ENCODE measurements at places on chromosomes 5 and 9.

DNA sequence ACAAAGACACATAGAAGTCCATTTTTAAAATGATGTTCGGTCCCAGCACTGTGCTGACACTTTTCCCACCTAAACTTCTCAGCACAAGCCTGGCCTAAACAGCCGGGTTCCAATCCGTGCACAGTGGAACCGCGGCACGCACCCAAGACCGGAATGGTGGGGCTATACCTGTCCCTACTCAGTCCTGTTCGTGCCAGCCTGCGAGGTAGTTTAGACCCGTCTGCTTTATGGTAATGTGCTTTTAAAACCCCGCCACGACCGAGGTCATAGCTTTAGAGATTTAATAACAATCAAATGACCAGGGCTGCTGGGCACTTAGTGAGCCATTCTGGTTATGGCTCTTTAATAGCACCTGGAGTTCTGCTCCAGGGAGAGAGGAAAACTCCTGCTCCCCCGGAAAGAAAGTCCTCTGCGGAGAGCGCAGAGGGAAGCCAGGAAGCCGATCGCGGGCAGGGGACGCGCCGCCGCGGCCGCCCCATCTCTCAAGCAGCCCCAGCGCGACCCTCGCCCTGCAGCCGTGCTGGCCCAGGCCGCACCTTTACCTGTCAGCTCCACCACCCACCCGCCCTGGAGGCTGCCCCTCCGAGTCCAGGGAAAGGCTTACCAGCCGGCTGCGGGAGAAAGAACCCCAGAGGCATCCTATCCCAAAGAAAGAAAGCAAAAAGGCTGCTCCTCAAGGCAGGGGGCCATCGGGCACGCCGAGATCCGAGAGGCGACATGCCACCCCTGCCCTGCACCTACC lies 511 bp downstream of the ARL15 start:
- peak; percentile 9 for DNase-seq

DNA sequence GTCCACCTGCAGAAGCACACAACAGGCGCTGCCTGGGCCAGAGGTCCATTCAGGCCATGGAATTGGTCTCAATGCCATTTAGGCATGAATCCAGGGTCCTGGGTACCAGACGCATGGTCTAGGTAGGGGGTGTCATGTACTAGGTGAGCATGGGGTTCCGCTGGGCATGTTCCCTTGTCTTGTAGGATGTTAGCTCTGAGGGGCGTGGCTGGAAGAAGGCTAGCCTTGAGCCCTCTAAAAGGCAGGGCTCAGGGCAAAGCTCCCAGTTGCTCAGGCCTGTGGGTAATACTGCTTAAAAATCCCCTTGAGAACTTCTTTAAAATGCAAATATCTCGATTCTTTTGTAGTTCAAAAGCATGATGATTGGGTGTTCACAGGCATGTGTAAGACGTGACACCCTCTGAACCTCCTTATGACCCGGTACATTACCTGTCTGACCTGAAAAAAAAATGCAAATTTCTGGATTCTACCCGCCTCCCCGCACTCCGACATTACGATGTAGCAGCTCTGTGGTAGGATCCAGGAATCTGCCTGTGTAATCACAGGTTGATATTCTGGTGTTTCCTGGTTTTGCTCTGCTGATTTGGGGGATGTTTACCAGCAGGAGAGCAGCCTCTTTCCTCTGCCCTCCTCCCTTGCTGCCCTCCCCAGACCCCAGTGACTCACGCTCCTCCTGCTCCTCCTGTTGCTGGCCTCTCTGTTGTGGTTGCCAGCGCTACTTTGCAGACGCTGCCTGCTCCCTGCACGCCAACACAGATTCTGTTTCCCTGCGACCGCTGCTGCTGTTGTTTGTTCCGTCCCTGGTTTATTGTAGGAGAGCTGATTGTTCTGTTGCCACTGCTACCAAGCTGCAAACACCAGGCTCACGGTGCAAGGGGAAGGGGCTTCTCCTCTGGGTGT lies 5.7 kb downstream of the TMC1 start:
- peak; percentile 78 for DNase-seq

DNA sequence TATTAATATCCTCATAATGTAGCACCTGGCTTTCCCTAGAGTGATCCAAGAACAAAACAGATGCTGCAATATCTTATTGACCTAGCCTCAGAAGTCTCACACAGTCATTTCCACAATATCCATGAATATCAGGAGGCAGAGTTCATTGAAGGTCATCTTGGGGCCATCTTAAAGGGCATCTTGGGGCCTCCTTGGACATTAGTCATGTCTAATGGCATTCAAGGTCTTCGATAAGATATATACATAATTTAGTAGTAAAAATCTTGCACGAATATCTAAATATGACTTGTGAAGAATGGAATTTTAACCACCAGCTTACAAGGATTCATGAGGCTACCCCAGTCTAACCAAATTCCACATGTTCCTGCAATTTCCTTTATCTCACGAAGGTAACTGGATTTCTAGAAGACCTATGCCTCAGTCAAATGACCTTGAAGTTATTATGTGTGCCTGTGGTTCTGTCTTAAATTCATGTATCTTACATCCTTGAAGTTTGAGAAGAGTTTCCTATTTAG lies 163.6 kb upstream of the SPEF2 start:
- DNase-seq: no peak

DNA sequence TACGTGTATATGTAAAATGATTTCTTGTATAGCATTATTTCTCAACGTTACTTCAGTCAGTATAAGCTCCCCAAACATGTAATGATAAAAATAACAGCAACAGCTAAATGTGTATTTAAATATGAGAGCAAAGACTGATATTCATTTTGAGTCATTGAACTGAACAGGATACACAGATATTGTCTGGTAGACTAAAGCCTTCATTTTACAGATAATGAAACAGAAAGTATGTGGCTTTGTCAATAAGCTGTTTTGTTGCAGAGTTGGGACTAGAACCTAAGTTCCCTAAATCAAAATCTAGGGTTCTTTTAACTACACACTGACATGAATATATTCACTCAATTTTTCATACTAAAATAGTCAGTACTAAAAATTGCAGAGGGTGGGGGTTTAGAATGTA lies 80.4 kb upstream of the MARCHF11 start:
- no peak for DNase-seq

GRCh38 chr5:75672616-75673015 lies 44.6 kb downstream of the POC5 start:
- no peak for DNase-seq

- no peak for DNase-seq
These were observed 2032.6 kb downstream of the MAT2B start for GRCh38 chr5:165538065-165538464.

- no peak for DNase-seq
These were observed 64.9 kb upstream of the TLE1 start for GRCh38 chr9:81754245-81754644.

DNA sequence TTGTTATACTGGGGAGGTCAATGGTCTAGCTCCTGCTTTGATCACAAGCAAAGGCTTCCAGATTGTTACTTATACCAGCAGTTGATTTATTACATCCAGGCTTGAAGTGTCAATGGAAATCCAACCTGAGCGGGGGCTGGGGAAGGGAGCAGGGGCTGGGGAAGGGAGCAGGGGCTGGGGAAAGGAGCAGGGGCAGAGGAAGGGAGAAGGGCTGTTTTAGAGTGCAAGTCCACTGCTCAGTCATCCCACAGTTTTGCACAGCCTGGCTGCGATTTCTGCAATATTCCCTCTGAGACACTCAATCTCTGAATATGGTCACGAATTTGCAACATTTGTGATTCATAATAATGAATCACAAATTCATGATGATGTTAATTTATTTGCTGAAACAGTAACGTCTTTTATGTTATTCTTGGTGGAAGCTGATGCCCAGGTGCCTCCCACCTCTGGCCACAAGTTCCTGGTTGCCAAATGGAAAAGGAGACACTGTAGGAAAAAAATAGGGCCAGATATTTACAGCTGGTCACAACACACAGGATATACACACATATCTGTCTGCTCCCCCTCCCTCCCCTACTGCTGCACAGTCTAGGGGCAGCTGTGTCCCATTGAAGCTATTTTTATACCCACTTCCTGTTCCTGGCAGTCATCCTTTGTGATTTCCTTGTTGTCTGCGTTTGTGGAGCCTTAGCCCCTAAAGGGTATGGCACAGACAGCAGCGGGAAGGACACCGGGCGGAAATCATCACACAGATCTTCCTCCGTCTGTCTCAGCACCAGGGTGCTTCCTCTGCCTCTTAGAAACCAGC lies 325.1 kb downstream of the GADD45G start:
- peak; percentile 21 for DNase-seq

DNA sequence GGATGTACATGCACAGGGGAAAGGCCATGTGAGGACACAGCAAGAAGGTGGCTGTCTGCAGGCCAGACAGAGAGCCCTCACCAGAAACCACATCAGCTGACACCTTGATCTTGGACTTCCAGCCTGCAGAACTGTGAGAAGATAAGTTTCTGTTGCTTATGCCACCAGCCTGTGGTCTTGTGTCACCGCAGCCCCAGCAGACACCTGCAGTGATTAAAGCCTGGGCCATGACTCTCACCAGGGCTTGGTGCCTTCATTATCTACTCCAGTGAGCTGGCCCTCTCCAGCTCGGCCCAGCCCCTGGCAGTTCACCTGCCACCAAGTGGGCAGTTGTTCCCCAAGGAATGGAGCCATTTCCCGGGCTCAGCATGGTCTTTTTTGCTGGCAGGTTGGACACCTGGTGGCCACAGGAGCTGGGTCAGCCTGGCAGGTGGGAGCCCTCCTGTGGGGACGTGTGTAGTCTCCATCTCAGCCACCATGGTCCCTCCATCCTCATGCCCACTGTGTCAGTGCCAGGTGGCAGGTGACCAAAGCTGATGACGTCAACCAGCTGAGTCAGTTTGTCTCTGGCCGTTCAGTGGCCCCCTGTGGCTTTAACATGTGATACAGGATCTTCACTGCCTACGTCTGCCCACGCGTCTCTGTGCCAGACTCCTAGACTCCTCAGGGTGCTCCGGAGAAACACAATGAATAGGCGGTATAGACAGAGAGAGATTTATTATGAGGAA lies 99.9 kb upstream of the PPP1R26 start:
- no peak for DNase-seq

GRCh38 chr9:121960665-121961064 lies 132.4 kb downstream of the TTLL11 start:
- DNase-seq: no peak

DNA sequence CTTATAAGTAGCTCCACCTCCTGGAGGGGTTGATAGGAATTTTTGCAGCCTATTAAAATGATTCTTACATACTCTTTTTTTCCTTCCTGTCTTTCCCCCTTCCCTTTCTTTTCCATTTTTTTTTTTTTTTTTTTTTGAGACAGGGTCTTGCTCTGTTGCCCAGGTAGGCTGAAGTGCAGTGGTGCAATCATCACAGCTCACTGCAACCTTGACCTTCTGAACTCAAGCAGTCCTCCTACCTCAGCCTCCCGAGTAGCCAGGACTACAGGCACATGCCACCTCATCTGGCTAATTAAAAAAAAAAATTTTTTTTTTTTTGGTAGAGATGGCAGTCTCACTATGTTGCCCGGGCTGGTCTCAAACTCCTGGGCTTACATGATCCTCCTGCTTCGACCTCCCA lies 4.3 kb upstream of the TBC1D2 start:
- no peak for DNase-seq

DNA sequence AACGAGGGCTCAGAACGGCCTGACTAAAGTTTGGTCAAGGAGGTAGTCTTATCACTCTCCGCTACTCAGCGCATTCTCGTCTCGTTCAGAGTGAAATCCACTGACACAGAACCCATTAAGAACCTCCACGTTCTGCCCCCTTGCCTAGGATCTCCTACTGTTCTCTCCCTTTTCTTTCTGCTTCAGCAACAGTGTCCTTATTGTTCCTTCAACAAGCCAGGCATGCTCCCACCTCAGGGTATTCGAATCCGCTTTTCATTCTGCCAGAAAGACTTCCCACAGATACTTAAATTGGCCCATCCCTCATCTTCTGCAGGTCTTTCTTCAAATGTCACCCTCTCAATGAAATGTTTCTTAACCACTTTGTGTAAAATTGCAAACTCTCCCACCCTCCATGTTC lies 4.3 kb upstream of the ZNF354C start:
- no peak for DNase-seq

- DNase-seq: no peak
These were observed 198.7 kb upstream of the KLF9 start for GRCh38 chr9:70613024-70613768.
